AG10803 (cell line): ENCODE measurements at places on chromosomes 12 and 14.

- no peak for DNase-seq
Measured at GRCh38 chr12:92573104-92573503, 129.7 kb upstream of the PLEKHG7 start.

GRCh38 chr12:131827961-131828534, at the start of gene MMP17:
TSS of gene MMP17 (plus strand) at chr12:131828393. CDS start at chr12:131828495, 102 bp downstream.
- peak; percentile 68 for DNase-seq

- peak; percentile 40 for DNase-seq
Measured at GRCh38 chr14:92589213-92589852, 75.8 kb downstream of the RIN3 start.

DNA sequence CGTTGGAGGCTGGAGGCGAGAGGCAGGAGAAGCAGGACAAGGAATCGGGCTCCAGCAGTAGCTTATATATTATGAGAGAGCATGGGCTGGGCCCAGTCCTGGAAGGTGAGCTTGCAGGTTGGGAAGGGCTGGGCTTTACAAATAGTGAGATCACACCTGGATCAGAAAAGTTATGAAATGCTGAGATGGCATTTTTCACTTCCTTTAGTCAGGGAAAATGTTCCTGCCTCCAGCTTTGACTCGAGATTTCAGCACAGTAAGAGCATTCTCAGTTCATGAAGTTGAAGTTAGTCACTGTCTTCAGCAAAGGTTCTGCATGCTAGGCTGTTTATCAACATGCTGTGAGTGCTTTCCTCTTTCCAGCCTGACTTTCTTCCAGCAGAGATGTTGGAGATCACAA, at the start of gene KRT6C:
Gene KRT6C (minus strand): TSS at position 38 of the 400 bp plus-strand sequence. CDS start 68 bp downstream, outside the sequence.
- DNase-seq: no peak

- DNase-seq: no peak
Measured at GRCh38 chr12:131834798-131835615, 6.8 kb downstream of the MMP17 start.

DNA sequence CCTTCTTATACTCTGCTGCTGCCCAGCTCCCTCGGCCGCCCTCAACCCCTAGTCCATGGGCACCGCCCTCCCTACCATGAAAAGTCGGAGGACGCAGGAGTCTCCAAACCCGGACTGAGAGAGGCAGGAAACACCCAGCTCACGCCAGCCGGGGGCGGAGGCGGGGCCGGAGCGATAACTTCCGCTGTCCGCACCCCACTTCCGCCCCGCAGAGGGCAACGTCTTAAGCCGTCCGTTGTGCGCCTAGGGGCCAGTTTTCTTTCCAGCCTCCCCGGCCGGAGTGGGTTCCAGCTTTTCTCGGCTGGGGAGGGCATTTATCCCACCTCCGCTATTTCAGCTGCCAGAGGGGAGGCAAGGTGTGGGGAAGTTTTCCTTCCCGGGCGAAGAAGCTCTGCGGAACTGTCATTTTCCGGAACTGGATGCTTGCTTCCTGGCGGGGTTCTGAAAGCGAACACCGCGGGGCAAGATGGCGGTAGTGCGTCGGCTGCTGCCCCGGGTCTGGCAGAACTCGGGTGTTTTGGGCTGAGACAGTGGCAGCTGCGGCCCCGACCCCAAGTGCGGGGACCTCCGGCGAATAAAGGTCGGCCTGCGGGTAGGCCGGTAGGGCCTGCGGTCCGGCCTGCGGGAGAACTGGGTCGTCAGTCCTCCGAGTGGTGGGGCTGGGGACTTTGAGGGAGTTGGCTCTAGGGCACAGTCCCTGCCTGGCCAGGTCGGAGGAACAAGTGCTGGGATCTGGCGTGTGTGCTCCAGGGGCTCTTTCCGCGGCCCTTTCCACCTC, at the start of the genes KCTD10 and UBE3B:
Gene KCTD10 (minus strand): TSS at position 116 of the 778 bp plus-strand sequence. CDS start 38 bp downstream, at position 78.
Gene UBE3B (plus strand): TSS at position 450 of the 778 bp plus-strand sequence. CDS start 5,918 bp downstream, outside the sequence.
- DNase-seq: peak; percentile 92

GRCh38 chr12:53543539-53543938, 36.3 kb upstream of the NPFF start:
- DNase-seq: peak; percentile 77

- DNase-seq: no peak
Measured at GRCh38 chr14:32941668-32942065, 3.0 kb downstream of the NPAS3 start.

GRCh38 chr12:105567061-105567460, 236.6 kb downstream of the C12orf75 start:
- no peak for DNase-seq

DNA sequence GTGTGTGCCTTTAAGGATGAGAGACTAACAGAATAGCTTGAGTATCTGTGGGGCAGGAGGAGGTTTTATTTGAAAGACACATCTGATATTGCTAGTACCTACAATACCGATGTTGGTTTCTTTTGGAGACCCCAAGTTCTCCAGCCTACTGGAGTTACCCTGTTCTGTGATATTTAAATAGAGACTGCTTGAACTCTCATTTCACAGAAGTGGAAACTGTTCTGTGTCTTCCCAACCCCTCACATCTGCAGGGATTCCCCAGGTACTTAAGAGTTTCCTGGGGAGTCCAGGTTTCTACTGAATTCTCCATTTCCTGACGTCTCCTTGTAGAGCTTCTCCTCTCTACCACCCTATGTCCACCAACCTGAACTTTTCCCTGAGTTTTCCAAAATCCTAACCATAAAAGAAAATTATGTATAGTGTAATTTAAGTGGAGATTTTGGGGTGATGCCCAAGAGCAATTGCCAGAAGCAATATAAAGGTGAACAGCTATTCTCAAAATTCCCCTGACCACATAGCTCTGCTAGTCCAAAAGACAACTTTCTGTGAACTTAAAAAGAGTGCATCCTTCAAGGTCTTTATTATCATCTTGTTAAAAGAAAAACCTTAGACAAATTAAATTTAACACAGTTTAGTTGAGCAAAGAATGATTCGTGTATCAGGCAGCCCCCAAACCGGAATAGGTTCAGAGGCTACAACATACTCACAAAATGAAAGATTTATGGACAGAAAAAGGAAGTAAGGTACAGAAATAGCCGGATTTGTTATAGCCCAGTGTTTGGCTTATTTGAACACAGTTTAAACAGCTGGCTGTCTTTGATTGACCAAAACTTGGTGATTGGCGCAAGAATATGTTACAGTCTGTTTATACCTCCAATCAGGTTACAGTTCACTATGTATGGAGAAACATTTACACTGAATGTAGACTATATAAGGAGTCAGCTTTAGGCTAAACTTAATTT, 373.4 kb downstream of the NUAK1 start:
- no peak for DNase-seq

DNA sequence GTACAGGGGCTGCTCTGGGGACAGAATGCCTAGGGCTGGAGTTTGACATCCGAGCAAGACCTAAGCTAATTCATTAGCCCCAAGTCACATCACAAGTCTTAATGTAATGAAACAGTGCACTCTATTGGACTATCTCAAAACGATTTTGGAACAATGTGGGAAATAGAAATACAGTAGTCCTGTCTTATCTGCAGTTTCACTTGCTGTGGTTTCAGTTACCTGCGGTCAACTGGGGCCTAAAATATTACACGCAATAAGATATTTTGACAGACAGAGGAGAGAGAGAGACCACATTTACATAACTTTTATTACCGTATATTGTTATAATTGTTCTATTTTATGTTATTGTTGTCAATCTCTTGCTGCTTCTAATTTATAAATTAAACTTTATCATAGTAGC, 21.1 kb downstream of the MOAP1 start:
- no peak for DNase-seq

GRCh38 chr14:49960453-49960852, 67.6 kb downstream of the ARF6 start:
- no peak for DNase-seq

- DNase-seq: no peak
Measured at GRCh38 chr14:69972755-69973154, 93.5 kb downstream of the SMOC1 start.

GRCh38 chr14:60893911-60894310, 87.0 kb downstream of the TRMT5 start:
- no peak for DNase-seq

GRCh38 chr14:35046751-35047536, 872 bp downstream of the FAM177A1 start:
- DNase-seq: no peak

GRCh38 chr12:12519354-12519998, 43.2 kb downstream of the DUSP16 start:
- DNase-seq: no peak

DNA sequence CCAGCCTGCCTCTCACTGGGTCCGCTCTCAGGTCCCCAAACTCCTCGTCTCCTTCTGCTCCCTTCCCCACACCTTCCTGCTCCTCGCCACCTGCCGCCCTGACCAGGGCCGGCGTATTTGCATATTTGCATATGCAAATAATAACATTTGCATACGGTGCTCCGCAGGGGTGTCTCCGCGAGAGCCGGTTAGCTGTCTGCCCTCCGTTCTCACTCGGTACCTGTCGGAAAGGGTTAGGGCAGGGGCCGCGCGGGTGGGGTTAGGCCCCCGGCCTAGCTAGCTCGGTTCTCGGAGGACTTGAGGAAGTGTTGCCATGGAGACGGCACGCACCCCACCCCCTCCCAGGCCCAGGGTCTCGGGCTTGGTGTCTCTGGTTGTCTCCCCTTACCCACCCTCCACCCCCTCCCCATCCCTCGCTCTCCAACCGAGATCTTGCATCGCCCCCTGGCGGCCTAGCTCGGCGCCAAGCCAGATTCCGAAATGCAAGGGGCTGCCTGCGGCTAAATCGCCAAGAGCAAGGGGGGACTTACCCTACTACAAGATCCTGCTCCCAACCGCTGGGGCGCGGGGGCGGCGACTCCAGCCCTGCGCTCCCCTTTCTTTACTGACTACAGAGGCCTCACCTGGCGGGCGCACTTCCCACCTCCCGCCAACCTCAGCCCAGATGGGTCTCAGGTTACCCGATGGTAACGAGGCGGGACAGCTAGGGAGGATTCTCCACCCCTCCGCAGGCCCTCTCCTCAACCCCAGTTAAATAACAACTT, 8.1 kb downstream of the STAC3 start:
- no peak for DNase-seq

GRCh38 chr12:84696908-84697540, 215.6 kb downstream of the SLC6A15 start:
- DNase-seq: peak; percentile 82

DNA sequence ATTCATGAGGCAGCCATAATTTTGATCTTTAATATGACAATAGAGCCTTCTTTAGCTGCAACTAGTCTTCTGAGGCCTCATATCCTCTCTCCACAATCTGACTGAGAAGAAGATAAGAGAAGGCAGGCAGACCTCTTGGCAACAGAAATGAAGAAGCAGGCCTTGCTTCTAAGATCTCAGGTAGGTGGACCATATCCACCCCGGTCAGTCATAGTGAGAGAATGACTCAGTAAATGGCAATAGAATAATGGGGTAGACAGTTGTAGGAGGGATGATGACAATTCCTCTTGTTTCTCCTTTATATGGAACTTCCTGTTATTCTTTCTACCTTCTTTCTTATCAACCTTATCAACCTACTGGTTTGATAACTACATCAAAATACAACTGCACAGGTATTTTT, 246.7 kb upstream of the G2E3 start:
- no peak for DNase-seq

DNA sequence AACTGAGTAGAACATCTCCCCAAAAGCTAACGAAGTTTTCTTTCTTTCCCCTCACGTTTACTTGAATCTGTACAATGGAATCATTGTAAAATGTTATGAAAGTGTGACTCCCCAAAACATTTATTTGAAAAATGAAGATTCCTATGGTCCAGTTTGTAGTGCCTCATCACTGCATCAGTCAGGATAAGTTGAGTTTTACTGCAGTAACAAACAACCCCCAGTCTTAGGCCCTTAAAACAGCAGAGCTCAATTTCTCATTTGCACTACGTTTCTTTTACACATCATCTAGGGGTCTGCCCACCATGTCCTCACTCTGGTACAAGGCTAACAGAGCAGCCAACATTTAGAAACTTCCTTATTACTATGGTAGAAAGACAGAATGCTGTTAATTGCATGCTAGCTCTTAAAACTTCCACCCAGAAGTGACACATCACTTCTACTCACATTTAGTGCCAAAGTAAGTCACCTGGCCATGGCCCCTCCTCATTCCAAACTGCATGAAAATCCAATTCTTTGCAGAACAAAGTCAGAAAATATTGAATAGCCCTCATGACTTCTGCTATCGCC, 546.4 kb downstream of the MED13L start:
- no peak for DNase-seq
